Stimulated activated naive B cell treated with anti-CD40 and anti-IgM and Interleukin-4, amounts not matched to agents 10 μg/mL and 1 μg/mL and 100 μg/mL, for 72 hours (primary cell): ENCODE measurements at places on chromosomes 12 and 14.

GRCh38 chr12:89051065-89051677 is 301.1 kb downstream of the DUSP6 start:
- H3K27me3 ChIP-seq: no peaks in the 10 kb centered on the region
- peaks cover 4% of the 10 kb centered on the region for H3K36me3 ChIP-seq
- peak; percentile 11 for DNase-seq
- H3K27ac ChIP-seq: no peak overlapping the region
- no peak overlapping the region for H3K4me3 ChIP-seq

- H3K36me3 ChIP-seq: no peaks in the 10 kb centered on the region
- H3K4me3 ChIP-seq: no peak overlapping the region
- H3K27me3 ChIP-seq: no peaks in the 10 kb centered on the region
- H3K4me1 ChIP-seq: no peaks in the 10 kb centered on the region
- DNase-seq: no peak
These were observed 702.8 kb downstream of the VRK1 start for GRCh38 chr14:97499790-97500481.

- H3K36me3 ChIP-seq: peaks cover 17% of the 10 kb centered on the region
- no peak overlapping the region for H3K27ac ChIP-seq
These were observed 147.9 kb downstream of the SYNE2 start for GRCh38 chr14:64000749-64001148.

DNA sequence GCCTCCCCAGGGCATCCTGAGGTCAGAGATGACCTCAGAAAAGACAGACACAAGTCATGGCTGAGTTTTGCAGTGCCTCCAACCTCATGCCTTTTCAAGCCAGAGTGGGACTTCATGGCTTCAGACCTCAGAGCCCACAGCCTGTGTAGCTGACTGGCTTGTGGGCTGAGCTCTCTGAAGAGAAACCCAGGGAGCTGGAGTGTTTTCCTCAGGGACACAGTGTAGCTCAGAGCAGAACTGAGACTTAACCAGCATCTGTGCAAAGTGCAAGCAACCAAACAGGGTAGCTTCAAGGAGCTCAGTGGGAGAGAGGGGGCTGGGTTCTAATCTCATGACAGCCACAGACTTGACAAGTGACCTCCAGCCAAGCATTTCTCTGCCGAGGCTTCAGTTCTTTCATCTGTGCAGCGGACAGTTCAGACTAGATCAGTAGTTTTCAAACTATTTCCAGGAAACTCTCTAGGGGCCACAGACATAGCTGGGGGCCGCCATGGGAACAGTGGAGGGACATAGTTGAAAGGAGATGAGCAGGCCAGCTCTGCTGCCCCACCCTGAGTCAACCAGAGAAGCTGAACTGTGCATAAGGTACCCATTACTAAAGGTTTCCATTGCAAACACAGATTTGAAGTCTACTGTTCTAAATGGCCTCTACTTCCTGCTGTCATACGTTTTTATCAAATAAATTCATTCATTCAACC is 80.0 kb downstream of the LGMN start:
- DNase-seq: peak; percentile 74
- H3K4me1 ChIP-seq: peaks cover 67% of the 10 kb centered on the region
- peak overlapping the region; percentile 94 for H3K27ac ChIP-seq
- no peaks in the 10 kb centered on the region for H3K27me3 ChIP-seq
- H3K36me3 ChIP-seq: peaks cover 68% of the 10 kb centered on the region

DNA sequence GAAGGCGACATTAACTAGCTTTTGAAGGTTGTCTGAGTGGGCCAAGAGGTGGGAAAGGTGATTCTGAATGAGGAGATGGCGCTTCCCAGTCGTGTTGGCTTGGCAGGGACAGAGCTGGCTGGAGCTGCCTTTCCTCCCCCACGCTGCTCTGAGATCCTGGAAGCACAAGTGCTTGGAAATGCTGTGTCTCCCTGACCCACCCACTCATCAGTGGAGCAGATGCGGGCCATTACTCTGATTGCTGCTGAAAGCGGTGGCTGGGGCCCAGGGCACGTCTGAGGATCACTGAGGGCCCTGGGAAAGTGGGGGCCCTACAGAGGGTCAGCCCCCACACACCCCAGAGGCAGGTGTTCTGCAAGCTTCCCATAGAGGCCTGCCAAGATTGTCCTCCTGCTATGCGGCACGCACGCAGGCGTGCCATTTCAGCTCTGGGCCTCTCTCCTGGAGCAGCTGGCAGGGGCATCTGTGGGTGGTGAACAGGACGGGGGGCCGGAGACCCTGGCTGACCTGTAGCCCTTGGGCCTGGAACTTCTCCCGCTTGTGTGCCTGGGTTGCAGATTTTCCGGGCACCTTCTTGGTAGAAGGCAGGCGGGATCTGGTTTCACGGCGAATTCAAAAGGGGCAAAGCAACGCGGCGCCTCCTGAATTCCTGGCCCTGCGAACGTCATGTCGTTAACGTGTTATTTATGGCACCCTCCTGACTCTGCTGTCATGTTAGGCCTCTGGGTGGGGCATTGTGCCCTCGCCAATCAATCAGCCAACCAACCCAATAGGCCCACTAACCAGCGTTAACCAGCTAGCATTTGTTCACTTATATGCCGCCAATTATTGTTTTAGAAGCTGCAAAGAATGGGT is 133.8 kb upstream of the TBX3 start:
- peaks cover 12% of the 10 kb centered on the region for H3K27me3 ChIP-seq
- H3K36me3 ChIP-seq: no peaks in the 10 kb centered on the region
- no peak overlapping the region for H3K4me3 ChIP-seq
- no peak for DNase-seq
- H3K27ac ChIP-seq: peak overlapping the region; percentile 62
